Glomerular endothelial cell (primary cell): ENCODE measurements at places on chromosomes 5 and 9. TPM values are rescaled to one million over a fixed set of nuclear protein-coding genes. Genes with fewer than 3 reads are reported as not detected.

FOCAD gene
- total RNA-seq = 36.1 and 65.2 TPM in 2 replicates

DNA sequence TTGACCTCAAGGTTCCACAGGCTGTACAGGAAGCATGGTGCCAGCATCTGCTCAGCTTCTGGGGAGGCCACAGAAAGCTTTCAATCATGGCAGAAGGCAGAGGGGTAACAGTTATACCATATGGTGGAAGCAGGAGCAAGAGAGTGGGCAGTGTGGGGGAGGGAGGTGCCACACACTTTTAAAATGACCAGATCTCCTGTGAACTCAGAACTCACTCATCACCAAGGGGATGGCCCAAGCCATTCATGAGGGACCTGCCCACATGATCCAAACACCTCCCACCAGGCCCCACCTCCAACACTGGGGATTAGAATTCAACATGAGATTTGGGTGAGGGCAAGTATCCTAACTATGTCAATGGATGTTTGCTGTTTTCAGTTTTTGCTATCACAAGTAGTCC, 16.2 kb downstream of the CYFIP2 start:
- no peak for DNase-seq

SLC36A1 gene
- 7.2 and 9.1 TPM in 2 replicates for total RNA-seq

IL17B gene
- total RNA-seq = not detected in 2 replicates

INPP5E gene
- total RNA-seq = 17.9 and 24.3 TPM in 2 replicates

DNA sequence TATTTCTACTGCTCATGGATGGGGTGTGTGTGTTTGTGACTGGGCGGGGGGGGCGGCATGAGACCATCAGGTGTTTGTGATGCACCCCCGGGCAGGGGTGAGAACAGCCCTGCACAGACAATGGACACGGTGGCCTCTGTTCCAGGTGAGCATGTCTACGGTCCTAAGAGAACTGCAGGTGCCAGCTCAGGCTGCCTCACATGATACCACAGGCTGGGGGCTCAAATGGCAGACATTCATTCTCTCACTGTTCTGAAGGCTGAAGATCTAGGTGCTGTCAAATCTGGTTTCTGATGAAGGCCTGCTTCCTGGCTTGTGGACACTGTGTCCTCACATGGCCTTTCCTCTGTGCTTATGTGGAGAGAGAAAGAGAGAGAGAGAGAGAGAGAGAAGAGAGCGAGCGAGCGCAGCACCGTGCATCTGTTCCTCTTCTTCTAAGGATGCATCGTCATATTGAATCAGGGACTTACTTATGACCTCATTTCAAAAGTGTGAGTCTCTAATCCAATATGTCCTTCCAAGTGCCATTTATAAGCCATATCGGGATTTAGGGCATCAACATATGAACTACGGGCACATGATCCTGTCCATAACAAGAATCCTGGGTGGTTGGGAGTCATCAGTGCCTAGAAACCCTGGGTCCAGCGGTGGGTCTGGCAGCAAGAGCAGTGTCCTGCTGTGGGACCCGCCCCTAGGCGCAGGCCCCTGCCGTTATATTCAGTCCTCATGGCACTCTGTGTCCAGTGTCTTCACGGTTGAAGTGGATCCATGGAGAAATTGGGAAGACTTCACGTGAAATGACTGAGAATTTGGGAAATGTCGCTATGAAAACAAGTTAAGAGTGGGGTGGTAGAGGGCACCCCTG, 42.5 kb downstream of the NXNL2 start:
- DNase-seq = no peak

- no peak for DNase-seq
Measured at GRCh38 chr5:39224196-39224761, 4.9 kb upstream of the FYB1 start.

PRUNE2 gene
- 7.1 and 9.6 TPM in 2 replicates for total RNA-seq

- DNase-seq = no peak
Measured at GRCh38 chr5:33212439-33212838, 228.3 kb upstream of the TARS1 start.

CREB3 gene
- 77.0 and 78.6 TPM in 2 replicates for total RNA-seq

PLAC8L1 gene
- total RNA-seq = not detected in 2 replicates

AQP7 gene
- total RNA-seq = not detected in 2 replicates

- DNase-seq = no peak
Measured at GRCh38 chr5:78644741-78645300, 3.8 kb downstream of the LHFPL2 start.

DNA sequence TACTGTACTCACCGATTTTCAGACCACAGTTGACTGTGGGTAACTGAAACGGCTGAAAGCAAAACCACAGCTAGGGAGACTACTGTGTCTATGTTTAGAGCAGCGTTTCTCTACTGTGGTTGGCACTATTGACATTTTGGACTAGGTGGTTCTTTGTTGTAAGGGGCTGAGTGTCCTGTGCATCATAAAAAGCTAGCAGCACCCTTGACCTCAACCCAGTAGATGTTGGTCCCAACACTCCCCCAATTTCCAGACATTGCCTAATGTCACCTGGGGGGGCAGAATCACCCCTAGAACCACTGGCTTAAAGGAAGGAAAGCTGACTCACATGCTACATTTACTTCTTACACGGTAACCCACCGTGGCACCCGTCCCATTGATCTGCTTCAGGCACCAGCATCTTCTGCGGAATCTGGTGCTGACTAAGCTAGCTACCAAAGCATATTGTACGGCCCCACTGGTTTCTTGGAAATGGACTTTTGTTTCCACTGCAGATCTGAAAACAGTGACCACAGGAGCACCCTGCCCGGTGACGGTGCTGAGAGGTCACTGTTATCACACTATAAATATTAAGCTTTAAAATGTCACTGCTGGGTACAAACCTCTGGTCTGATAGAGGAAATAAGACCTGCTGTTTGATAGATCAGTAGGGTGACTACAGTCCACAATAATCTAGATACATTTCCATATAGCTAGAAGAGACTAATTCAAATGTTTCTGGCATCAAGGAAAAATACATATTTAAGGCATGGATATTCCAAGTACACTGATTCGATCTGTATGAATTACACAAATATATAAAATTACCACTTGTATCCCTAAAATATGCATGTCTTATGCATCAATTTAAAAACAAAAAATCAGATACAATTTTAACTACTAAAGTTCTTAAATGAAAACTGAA, 151.4 kb downstream of the HSD17B3 start:
- no peak for DNase-seq

DNA sequence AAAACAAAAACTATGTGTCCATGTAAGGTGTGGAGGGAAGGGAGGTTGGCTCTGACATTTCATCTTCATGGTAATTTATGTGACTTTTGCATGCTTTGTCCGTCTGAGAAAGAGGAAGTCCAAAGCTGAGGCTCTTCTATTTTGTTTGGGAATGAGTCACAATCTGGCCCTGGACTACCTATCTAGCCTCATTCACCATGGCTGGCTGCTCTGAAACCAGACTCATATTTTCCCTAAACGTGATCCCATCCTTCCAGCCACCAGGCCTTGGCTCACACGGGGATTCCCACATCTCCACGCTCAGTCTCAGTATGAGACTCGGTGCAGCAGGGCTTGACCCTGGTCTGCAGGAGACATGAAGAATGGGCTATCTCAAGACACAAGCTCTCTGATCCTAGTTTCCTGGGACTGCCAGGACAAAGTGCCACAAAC, 672.8 kb downstream of the ACTL7B start:
- peak; percentile 14 for DNase-seq

- no peak for DNase-seq
Measured at GRCh38 chr5:112248623-112249022, 170.5 kb downstream of the EPB41L4A start.

- no peak for DNase-seq
Measured at GRCh38 chr5:141947316-141947715, 10.7 kb downstream of the PCDH12 start.

- DNase-seq = no peak
Measured at GRCh38 chr5:177432839-177433657, 6.6 kb downstream of the GRK6 start.

DNA sequence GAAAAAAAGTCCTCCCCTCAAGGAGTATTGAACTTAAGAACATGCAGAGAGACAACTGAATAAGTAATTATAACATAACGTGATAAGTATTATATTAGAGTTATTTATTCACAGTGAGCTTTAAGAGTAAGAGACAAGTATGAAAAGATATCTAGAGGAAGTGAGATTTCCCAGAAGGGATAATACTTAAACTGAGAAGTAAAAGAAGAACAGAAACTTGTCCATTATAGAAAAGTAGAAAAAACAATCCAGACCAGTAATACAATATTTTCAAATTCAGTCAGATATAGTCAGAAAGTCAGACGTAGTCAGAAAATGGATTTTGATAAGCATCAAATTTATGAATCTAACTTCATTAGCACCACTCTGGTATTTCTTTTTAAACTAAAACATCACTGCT, 613.0 kb upstream of the CCNG1 start:
- DNase-seq = no peak

DNA sequence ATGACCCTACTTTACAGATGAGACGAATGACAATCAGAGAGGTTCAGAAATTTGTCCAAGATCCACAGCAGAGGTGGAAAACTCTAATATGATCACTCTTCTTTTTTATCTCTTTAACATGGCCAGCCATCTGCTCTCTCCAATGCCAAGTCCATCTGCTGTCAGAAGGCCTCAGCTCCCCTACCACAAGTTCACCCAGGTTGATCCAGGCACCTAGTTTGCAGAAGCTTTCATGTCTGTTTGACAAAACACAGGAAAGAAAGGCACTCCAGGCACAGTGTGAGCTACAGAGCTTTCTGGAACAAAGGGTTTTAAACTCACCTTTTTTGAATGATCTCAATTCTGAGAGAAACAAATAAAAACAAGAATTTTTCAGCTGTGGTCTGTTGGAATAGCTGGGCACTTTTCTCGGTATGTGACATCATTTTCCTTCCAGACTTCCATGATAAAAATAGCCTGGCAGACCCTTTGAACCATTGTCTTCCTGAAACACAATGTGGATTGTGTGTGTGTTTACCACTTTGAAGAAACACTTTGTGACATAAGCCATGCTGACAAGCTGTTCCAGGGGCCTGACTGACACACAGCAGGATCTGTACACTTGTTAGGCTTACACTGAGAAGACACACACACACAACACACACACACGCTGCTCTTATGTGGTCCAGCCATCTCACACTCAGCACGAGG, 214.3 kb downstream of the AGTPBP1 start:
- DNase-seq = peak; percentile 51

SPINK6 gene
- total RNA-seq = not detected in 2 replicates

DNA sequence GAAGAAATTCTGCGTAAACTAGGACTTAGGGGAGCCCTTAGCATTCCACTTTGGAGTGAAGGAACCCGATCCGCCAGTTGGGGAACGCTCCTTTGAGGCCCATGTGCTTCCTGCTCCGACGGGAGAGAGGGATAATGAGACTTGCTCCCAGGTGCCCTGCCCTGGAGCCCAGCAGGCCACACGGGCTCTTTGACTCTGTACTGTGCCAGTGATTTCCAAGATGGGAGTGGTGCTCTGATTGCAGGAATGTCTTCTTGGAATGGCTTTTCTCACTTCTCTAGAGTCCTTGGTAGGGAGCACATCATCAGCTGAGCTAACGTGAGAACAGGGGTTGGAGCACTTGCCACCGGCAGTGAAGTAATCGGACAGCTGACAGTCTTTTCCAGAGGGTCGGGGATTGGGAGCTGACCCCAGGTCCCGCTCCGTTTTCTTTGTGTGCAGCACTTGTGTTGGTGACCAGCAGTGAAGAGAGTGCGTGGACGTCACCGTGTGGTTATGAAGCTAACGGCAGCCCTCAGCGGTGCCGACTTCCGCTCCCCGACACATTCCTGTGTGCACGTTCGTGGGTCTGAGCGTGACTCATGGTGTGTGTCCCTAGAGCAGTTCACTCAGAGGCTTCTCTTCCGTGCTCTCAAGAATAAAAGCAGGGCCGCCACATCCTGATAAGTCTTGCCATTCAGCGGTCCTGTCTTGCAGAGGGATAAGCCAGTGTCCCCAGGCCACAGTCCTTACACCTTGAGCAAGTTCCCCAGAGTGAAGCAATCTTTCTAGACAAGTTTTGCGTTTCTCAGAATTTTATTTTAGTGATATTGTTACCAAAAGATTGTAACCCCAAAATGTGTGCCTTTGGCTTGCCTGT, 25.6 kb downstream of the ABL1 start:
- DNase-seq = peak; percentile 80

DNA sequence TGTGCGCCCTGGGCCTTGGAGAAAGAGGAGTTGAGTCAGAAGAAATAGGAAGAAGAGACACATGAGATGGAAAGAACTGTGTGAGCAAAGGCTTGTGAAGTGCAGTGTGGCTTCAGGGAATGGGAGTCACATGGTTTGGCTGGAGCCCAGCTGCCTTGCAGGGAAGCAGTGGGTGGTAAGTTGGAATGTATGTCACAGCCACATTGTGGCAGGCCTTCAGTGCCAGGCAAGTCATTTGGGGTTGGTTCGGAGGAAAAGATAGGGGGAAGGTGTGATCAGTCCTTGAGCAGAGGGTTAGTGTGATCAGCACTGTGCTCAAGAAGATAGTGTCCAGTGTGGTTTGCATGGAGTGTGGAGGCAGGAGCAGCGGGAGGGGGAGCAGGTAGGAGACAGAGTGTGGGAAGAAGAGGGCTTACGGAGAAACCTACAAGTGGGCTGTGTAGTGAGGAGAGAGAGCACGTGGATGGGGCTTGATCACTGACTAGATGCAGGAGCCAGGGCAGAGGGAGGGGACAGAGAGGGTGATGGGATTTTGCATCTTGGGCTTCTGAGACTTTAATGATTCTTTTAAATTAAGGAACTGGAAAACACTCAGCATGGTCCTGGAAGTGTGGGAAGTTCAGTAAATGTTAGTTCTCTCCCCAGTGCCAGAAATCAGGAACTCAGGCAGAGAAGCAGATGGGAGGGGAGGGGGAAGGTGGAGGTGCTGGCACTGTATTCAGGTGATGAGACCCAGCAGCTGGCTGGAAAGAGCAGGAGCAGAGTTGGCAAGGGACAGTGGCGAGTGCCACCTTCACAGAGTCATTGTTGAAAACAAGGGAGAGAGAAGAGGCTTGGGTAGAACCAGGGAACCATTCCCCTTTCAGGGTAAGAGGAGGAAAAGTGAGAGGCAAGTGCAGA, 46.6 kb downstream of the ARHGAP26 start:
- DNase-seq = no peak

DNA sequence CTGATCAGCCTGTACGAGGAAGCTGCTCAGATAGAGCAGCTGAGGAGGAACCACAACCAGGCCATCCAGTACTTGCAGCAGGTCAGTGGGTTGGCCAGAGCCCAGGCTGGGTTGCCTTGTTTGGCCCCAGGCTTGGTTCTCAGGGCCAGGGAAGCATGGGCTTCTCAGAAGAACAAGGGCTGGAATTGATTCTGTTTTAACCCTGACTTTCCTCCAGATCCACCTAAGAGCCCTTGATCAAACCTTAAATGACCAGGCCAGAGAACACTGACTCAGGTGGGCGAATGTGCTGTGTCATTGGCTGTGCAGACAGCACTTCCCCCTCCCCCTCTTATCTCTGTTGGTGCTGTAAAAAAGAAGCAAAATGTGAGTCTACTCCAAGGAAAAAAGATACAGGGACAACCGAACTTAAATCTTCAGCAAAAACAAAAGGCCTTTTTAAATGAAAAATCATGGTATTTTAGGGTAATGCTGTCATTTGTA, 28.1 kb downstream of the TTC23L start:
- DNase-seq = no peak

- no peak for DNase-seq
Measured at GRCh38 chr5:148561801-148562311, 92.5 kb downstream of the HTR4 start.

GRCh38 chr9:8874482-8874881, 1074.9 kb upstream of the DMAC1 start:
- DNase-seq = no peak

DAB2IP gene
- 31.7 and 65.8 TPM in 2 replicates for total RNA-seq

ZNF608 gene
- 26.8 and 30.9 TPM in 2 replicates for total RNA-seq

PTCH1 gene
- 3.8 and 4.7 TPM in 2 replicates for total RNA-seq

- no peak for DNase-seq
Measured at GRCh38 chr9:137139468-137140150, 655 bp downstream of the GRIN1 start.

PCDHB15 gene
- total RNA-seq = 0.97 and 1.7 TPM in 2 replicates

MINAR2 gene
- total RNA-seq = not detected in 2 replicates

LCN9 gene
- not detected in 2 replicates for total RNA-seq

DNAJB5 gene
- total RNA-seq = 14.1 and 17.6 TPM in 2 replicates

SOX30 gene
- not detected in 2 replicates for total RNA-seq
